ENCODE measurements at places on chromosomes 11 and 22. TPM values are rescaled to one million over a fixed set of nuclear protein-coding genes. Genes with fewer than 3 reads are reported as not detected.

MMP20 gene
- not detected for total RNA-seq

BTBD18 gene
- total RNA-seq: not detected

GLB1L3 gene
- 1.1 TPM for total RNA-seq

DNA sequence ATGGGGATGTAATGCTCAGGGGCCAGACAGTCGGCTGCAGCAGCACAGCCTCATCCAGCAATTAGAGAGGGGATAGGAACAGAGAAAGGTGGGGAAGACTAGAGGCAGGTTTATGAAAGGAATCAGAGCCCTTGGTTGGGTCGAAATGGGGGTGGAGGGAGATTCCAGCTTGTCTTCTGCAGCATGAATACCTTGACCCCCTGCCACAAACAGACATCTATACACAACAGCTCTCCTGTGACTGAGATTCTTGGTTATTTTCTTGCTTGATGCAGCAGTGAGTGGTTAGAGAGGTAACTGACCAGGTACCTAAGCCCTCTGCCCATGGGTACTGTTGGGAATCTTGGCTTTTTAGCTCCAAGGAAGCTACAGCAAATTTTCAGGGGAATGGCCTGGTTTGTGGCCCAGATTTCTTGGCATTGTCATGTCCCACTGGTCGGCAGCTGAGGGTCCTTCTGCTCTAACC is at the start of gene TRIM49D1:
Gene TRIM49D1 (minus strand): TSS at position 51 of the 466 bp plus-strand sequence. CDS start 4,535 bp downstream, outside the sequence.
- H3K4me1 ChIP-seq: no peaks in the 10 kb centered on the region
- DNase-seq: no peak
- no peaks in the 10 kb centered on the region for H3K36me3 ChIP-seq
- H3K4me3 ChIP-seq: no peak within 1 kb of the TSS

GRCh38 chr11:28504555-28505110 is 396.4 kb downstream of the METTL15 start:
- H3K36me3 ChIP-seq: no peaks in the 10 kb centered on the region
- no peaks in the 10 kb centered on the region for H3K27me3 ChIP-seq
- no peak overlapping the region for H3K4me3 ChIP-seq
- no peak for DNase-seq
- H3K27ac ChIP-seq: no peak overlapping the region

- H3K36me3 ChIP-seq: no peaks in the 10 kb centered on the region
- DNase-seq: peak; percentile 51
- H3K27ac ChIP-seq: no peak overlapping the region
- peaks cover 5% of the 10 kb centered on the region for H3K27me3 ChIP-seq
These were observed 1074.3 kb downstream of the BRD1 start for GRCh38 chr22:48753381-48753730.

DNA sequence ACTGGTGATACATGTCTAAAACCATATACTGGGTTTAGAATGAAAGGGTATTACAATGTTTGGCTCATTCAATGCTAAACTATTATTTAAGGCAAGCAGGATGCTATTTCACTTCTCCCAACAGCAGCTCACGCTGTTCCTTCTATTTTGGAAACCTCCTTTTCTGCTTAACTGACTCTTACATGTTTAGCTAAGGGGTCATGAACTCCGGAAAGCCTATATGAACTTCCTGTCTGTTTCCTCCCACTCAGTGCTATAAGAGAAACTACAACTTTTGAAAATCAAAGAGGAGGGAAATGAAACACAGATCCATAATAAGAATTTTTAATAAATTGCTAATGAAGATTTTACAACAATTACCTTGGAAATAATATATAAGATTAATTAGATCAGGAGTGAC is 30.9 kb downstream of the SLC36A4 start:
- DNase-seq: no peak
- no peaks in the 10 kb centered on the region for H3K27me3 ChIP-seq
- H3K4me3 ChIP-seq: no peak overlapping the region

All from sigmoid colon (tissue), 7 donors.